ENCODE measurements at places on chromosomes 13 and 19.

DNA sequence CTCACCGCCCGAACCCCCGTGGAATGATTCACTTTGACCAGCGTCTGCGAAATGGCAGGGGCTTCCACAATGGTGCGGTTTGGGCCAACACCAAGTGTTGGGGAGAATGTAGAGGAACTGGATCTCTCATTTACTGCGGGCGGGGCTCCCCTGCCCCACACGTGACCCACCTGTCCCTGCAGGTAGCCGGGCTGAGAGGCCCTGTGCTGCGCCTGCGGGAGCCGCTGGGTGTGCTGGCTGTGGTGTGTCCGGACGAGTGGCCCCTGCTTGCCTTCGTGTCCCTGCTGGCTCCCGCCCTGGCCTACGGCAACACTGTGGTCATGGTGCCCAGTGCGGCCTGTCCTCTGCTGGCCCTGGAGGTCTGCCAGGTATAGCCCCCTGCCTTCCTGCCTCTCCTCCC lies 5.8 kb upstream of the FLT3LG start:
- no peak for DNase-seq

- no peak for DNase-seq
These were observed 12.5 kb upstream of the ACTN4 start for GRCh38 chr19:38634757-38635482.

GRCh38 chr13:90868321-90868920 lies 479.1 kb upstream of the MIR17HG start:
- no peak for DNase-seq

GRCh38 chr13:100826441-100826840 lies 151.8 kb upstream of the TMTC4 start:
- no peak for DNase-seq

GRCh38 chr13:111516712-111517640 lies 196.5 kb downstream of the TEX29 start:
- DNase-seq, result no peak

DNA sequence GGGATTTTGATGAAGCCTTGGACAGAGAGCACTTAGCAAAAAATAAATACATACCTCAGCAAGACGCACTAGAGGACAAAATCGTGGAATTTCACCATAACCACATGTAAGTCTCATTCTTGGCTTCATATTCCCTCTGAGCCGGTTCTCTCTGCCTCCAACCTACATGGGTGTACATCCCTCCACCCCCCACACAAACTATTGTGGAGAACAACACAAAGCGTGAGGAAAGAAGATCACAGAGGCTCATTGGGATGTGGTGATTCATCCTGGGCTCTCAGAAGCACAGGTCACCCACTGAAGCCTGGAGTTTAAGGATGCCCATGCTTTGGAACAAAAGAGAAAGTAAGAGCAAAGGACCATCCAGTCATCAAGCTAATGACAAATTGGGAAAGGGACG lies 192.2 kb downstream of the STK24 start:
- DNase-seq, result no peak

DNA sequence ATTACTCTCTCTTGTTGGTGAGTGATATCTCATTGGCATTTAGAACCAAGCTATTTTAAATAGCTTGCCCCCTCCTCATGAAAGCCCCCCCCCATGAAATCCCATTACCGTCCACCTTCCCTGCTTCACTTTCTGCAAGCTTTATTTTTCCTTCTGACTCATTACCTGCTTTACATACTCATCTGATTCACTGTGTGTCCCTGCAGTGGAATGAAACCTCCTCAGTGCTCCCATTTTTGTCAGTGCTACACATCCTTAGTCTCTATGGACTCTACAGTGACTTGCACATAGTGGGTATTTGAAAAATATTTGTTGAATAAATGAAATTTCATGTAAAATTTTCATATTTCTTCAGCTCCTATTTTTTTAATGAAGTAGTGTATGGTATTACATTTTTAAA lies 62.3 kb downstream of the DOCK9 start:
- no peak for DNase-seq

DNA sequence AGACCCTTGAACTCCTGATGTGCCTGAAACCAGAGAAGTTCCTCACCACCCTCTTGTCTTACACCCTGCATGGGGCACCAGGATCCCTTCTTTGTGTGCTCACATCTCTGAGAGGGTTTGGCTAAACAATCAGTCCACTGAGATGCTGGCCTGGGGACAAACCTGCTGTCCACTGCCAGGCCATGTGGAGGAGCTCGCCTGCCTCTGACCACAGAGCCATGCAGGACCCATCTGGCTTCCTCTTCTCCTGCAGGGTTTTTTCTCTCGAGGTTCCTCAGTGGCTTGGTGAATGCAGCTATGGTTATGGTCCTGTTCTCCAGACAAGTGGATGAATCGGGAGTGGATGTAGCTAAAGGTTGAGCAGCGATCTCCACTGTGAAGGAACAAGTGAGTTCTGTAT lies 49.1 kb upstream of the MEDAG start:
- DNase-seq, result no peak

DNA sequence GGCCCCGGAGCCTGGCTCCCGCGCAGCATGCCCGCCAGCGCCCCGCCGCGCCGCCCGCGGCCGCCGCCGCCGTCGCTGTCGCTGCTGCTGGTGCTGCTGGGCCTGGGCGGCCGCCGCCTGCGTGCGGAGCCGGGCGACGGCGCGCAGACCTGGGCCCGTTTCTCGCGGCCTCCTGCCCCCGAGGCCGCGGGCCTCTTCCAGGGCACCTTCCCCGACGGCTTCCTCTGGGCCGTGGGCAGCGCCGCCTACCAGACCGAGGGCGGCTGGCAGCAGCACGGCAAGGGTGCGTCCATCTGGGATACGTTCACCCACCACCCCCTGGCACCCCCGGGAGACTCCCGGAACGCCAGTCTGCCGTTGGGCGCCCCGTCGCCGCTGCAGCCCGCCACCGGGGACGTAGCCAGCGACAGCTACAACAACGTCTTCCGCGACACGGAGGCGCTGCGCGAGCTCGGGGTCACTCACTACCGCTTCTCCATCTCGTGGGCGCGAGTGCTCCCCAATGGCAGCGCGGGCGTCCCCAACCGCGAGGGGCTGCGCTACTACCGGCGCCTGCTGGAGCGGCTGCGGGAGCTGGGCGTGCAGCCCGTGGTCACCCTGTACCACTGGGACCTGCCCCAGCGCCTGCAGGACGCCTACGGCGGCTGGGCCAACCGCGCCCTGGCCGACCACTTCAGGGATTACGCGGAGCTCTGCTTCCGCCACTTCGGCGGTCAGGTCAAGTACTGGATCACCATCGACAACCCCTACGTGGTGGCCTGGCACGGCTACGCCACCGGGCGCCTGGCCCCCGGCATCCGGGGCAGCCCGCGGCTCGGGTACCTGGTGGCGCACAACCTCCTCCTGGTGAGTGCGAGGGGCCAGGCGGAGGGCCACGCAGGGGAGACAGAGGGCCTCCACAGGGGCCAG lies at the start of gene KL:
KL (plus strand) TSS at position 10 of the 909 bp plus-strand sequence; CDS start at position 28, 18 bp downstream.
- DNase-seq, result no peak

- DNase-seq, result no peak
These were observed 8.4 kb downstream of the REXO1 start for GRCh38 chr19:1839658-1840540.

GRCh38 chr19:1472231-1473084 lies 6.6 kb downstream of the C19orf25 start:
- DNase-seq, result no peak

- DNase-seq, result no peak
These were observed 31.5 kb downstream of the PEPD start for GRCh38 chr19:33490041-33490451.

GRCh38 chr13:33745370-33746324 lies 72.3 kb upstream of the RFC3 start:
- no peak for DNase-seq

DNA sequence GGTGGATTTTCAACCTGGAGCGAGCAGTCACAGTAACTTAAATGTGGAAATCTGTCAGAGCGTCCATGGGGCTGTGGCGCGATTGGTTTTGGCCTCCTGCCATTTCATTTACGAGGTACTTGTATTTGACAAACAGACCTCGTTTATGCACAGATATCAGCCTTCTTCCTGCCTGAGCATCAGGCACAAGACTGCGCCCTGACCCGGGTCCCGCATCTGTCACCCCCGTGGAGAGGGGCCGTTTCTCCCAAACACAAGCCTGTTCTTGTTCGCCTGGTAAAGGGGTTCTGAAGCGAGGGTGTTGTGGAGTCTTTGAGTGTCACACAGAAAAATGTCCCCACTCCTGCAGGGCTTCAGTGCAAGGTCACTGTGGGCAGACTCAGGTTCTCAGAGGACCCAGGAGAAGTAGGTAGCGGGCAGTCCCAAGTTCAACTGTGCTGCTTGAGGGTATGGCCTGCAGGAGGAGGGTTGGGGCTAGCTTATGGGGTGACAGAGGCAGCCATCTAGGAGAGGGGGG lies 202.3 kb downstream of the URI1 start:
- DNase-seq, result no peak

DNA sequence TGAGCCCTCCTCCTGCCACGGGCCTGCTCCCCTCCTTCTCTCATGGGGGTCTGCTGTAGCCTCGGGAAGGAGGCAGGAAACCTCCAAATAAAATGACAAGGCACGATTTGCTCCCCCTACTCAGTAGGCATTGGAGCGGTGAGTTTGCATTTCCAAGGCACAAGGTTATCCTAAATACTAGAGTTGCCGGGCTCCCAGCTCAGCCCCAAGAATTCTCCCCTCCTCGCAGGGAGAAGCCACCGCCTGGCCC lies 1.5 kb downstream of the CEBPA start:
- no peak for DNase-seq

DNA sequence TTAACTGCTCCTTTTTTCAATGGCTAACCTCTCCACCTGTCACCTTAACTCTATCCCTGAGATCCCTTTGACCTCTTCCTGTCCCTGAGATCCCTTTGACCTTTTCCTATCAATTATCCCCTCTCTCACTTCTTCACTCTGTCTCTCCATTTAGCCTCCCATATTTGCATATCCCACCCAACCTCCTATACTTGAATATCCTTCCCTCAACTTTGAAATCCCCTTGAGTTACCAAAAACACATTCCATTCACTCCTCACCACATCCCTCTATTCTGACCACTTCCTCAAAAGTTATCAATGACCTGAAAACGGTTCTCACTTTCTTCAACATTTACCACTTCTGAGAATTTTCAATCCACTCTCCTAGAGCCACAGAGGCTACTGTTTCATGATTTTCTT lies 3.0 kb downstream of the MYCBP2 start:
- no peak for DNase-seq

DNA sequence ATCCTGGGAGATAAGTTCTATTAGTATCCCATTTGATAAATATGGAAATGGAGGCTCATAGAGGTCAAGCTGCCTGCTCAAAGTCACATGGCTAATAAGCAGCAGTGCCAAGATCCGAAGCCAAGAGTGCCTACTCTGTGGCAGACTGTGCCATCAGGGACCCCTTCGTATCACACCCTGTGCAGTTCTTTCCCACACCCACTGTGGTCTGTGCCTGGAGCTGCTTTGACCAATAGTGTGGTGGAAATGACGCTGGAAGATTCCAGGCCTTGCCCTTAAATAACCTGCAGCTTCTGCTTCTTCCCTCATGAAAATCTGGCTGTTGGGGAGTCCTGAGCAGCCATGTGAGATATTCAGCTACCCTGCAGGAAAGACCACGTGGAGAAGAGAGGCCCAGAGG lies 10.1 kb downstream of the OPA3 start:
- DNase-seq, result no peak

DNA sequence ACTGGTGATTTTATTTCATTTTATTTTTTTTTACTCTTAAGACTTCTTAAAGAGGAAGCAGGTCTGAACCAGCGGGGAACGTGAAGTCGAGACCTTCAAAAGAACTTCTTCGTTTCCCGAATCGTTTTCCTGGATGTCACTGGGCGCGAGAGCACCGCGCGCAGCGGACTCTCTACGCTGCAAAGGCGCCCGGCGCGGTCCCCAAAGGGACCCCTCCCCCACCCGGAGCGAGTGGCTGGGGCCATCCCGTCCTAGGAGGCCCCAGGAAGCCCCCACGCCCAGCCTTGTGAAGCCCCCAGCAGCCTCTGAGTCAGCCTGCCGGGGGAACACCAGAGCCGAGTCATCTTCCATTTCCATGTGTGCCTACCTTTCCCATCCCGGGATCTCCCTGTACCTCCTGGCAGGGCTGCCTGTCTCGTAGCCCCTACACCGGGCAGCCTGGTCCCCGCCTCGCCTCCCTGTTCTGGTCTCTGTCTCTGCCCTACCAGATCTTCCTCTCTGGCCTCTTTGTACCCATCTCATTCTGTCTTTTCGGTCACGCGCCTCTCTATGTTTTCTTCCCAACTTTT lies 608 bp downstream of the CD70 start:
- no peak for DNase-seq

- DNase-seq, result no peak
These were observed 127.2 kb upstream of the SOX1 start for GRCh38 chr13:111939666-111940278.

DNA sequence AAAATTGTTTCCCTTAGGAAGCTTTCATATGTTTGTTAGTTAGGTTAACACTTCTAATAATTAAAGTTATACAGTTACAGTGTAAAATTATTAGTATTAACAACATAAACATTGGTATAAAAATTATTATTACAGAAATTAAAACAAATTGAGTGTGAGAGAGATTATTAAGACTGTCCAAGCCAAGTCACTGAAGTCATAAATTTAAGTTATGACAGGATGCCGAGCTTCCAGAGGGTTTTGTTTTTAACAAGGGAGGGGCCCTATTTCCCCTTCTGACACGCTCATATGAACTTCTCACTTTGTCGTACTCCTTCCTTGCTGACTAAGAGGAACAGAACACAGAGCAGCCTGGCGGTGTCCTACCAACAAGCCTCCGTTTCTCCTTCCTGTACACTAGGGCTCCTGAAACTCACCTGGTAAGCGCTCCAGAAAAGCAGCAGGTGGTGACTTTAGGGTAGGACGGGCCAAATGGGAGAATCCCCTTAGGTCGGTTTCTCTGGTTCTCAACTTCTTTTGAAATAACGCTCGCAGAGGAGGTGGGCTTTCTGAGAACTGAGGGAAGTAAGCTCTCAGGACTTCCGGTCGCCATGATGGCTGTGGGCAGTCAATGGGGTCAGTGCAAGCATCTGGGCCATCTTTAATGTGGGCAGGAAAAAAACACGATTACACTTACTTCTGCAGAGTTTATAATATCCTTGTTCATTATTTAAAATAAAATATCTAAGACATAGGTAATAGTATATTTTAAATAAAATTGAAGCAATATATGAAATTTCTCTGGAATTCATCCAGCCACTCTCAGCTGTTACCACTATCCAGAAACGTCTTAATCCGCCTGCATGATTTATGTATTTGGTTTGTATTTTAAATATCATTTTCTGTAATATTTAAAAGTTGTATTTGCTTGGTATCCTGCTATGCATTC lies at the start of gene CARD8:
CARD8 (minus strand) TSS at position 537 of the 928 bp plus-strand sequence. CDS start 14,892 bp downstream, outside the sequence.
- DNase-seq, result peak; percentile 60

DNA sequence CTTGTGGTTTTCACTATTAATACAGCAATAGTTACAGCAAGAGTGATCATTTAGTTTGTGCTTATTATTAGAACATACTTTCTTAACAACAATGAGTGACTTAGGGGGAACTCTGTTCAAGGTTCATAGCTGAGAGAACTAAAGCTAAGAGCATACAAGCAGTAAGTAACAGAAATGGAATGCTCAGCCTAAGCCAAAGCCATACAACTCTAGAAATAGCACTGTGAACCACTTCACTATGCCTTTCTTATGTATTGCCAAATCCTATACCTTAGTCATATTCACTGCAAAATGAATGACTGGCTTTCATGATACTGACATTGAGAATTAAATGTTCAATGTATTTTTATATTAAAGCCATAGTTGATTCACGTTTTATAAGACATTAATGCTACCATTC lies 599.7 kb upstream of the SLITRK1 start:
- no peak for DNase-seq

Measured in AG09319 (cell line).